Vagina (tissue), 2 donors: ENCODE measurements at places on chromosomes 13 and 19.

DNA sequence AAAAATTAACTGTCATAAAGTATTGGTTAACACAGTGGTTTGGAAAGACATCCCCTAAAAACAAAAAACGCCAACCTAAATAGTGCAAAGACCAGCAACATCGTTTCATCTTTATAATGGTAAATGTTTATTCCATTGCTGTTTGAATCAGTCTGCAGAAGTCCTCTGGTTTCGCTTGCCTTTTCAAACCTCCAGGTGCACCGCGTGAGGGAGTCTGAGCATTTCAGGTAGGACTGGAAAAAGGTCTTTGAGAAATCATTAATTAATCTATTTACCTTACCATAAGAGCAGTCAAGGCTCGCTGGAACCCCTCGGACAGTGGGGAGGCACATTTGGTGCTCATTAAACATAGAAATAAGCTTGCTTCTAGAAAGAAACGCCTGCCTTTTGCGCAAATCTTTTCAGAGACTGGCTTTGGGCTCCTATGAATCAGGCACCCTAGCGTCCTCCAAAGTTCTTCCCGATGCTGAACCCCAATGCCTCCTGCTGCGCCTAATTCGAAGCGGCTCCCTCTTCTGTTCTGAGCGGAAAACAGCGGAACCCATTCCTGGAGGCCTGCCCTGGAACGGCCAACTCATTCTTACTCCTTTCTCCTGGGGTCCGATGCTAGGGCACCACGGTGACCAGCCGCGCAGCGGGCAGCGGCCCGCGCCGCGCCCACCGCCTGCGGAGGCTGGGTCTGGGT lies 951 bp upstream of the MTUS2 start:
- DNase-seq: no peak

- DNase-seq: no peak
Observed at GRCh38 chr13:50152224-50152623, 137.0 kb downstream of the KCNRG start.

DNA sequence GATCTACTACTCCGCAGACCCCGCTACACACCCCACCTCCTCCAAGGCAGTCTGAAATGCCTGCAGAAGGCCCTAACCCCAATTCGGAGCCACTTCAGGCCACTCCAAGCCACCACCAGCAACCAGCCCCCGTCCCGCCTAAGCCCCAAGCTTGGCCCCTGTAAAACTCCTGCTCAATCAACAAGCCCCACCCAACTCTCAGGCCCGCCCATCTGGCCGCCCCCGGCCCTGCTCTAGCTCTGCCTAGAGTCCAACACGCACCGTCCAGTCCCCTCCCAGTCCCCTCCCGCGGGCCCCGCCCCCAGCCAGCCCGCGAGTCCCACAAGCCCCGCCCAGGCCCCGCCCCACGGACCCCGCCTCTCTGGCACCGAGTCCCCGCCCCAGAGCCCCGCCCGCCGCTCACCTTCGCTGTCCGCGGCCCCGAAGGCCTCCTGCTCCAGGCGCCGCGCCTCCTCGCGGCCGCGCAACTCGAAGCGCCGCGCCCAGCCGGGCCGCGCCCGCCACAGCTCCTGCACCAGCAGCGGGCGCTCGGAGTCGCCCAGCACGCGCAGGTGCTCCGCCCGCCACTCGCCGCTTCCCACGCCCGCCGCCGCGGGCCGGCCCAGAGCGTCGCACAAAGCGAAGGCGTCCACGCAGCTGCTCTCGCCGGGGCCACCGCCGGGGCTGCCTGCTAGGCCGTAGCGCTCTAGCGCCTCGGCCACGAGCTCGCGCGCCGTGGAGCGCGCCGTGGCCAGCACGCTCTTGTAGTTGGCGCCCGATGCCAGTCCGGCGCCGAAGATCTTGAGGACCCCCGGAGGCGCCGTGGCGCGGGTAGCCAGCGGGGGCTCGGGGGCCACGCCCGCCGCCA lies 1.6 kb downstream of the RASIP1 start:
- no peak for DNase-seq

- DNase-seq: no peak
Observed at GRCh38 chr13:105969761-105970160, 565.7 kb downstream of the EFNB2 start.

GRCh38 chr13:42086582-42086981 lies 38.1 kb downstream of the DGKH start:
- no peak for DNase-seq

DNA sequence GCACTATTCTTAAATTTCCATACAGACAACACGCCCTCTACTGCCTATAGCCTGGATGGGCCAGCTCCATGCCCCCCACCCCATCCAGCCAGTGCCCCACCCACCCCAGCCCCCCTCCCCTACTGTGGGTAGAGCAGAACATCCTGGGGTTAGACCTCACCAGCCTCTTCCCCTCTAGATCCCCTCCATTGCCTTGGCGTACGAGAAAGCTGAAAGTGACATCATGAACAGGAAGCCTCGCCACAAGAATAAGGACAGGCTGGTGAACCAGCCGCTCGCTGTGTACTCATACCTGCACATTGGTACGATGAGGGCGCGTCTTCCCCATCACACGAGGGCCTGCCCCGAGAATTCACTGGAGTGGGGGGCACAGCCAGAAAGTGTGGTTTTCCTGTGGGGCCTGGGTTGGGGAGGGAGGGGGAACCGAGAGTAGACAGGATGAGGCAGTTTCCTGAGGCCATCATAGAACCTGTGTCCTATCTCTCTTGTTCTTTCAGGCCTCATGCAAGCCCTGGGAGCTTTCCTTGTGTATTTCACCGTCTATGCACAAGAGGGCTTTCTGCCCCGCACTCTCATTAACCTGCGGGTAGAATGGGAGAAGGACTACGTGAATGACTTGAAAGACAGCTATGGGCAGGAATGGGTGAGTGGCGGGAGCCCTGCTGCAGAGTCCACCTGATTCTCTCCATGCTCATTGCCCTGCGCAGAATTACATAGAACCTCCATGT lies 29.1 kb downstream of the ATP12A start:
- no peak for DNase-seq

DNA sequence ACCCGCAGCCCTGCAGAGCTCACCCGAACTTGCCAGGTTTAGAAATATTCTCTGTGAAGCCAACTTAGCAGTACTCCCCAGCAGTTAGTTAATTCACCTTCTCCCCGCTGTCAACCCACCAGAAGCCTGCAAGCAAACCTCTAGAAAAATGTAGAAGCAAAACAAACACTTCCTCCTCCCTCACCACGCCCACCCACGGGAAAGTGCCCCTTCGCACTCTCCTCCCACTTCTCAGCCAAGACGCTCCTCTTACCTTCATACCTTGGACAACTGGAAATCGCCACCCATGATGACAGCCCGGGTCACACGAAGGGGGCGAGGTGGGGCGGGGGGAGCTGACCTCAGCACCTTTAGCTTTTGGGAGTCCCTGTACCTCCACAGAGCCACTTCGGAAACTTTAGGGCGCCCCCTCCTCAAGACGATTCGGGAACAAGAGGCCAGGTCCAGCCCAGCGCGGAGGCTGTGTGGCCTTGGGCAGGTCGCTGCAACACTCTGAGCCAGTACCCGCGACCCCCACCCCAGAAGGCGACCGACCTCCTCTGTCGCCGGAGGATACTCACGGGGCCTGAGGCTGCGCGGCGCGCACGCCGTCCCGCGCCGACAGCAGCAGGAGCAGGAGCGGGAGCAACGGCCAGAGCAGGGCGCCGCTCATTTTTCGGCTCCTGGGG lies 485 bp downstream of the CPAMD8 start:
- DNase-seq: no peak

- no peak for DNase-seq
Observed at GRCh38 chr19:3982701-3983541, 2.3 kb downstream of the EEF2 start.

DNA sequence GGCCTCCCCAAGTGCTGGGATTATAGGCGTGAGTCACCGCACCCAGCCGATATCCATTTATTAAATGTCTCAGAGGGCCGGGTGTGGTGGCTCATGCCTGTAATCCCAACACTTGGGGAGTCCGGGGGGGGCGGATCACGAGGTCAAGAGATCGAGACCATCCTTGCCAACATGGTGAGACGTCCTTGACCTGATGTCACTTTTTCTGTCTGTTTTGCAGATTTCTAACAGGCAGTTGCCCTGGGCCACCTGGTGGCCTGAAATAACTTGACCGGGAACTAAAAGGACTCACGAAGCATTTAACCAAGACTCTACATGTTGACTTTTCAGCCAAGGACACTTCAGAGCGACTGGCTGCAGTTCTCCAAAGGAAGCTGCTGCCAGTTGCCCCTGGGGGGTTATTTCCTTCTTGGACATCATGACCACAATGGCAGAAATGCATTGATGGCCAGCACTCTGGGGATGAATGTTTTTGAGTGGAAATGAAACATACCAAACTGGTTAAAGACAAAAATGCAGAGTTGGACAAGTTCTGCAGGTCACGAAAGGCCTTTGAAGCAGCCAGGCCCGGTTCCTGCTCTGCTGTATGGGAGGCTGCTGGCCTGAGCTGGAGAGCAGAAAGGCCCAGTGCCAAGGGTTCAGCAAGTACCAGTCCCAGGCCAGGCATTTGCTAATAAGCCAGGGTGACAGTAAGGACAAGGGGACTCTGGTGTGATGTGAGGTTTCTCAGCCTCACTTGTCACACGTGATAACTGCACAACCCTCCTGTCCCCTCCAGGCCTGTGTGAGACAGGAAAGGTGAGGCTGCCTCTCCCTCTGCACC lies 8.3 kb downstream of the ZNF837 start:
- no peak for DNase-seq

DNA sequence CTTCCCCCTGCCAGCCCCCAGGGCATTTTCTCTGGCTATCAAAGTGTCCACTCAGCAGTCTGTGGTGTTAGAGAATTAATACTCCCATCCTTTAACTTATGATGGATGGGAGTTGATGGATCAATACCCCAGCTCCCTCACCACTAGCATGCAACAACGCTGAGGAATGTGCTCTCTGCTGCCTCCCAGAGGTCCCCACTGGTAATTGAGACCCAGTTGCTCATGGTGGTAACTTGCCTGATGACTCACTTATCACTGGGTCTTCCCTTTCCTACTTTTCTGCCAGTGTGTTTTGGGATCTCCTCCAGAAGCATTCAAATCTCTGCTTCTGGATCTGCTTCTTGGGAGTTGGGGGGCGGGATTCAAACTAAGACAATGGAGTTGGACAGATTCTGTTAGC lies 20.3 kb upstream of the CACNA1A start:
- DNase-seq: no peak
